Activated CD8-positive, alpha-beta memory T cell treated with anti-CD3 and anti-CD28 coated beads, Interleukin-2, amount 50 U/mL, for 48 hours (primary cell): ENCODE measurements at places on chromosomes 5 and 9.

DNA sequence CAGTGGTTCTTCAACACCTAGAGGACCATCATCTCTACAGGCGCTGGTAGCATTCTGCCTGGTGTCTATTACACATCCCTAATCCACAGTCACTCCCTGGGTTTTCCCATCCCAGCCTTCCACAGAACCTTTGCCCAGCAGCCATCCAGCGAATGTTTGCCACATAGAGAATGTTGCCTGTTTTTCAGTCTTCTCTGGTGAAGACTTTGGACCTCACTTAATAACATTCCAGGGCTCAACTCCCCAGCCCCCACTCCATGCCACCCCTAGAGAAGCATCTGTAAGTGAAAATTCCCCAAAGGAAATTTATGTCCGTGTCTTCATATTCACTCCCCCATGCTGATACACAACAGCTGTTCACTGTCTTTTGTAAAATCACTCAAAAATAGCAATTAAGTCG, 249.6 kb downstream of the AOPEP start:
- DNase-seq = no peak

GRCh38 chr5:38529955-38530646, 26.3 kb downstream of the LIFR start:
- no peak for DNase-seq

- no peak for DNase-seq
Observed at GRCh38 chr9:136950656-136951276, 1.3 kb upstream of the LCN12 start.

DNA sequence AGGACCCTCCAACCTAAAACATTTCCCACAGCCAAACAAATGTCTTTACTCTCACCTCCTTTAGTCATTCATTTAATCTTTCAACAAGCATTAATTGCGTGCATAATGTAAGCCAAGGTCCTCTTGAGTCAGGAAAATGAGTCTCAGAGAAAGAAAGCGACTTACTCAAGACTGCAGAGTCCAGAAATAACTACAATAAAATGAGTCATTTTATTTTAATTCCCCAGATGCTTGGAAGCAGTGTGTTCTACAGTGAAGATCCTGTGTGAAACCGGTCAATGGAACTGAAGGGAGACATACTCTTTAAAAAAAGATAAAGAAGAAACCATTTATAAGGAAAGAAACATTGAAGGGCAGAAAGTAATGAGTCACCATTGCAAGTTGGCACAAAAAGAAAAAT, 513.7 kb downstream of the CDK5RAP2 start:
- no peak for DNase-seq

DNA sequence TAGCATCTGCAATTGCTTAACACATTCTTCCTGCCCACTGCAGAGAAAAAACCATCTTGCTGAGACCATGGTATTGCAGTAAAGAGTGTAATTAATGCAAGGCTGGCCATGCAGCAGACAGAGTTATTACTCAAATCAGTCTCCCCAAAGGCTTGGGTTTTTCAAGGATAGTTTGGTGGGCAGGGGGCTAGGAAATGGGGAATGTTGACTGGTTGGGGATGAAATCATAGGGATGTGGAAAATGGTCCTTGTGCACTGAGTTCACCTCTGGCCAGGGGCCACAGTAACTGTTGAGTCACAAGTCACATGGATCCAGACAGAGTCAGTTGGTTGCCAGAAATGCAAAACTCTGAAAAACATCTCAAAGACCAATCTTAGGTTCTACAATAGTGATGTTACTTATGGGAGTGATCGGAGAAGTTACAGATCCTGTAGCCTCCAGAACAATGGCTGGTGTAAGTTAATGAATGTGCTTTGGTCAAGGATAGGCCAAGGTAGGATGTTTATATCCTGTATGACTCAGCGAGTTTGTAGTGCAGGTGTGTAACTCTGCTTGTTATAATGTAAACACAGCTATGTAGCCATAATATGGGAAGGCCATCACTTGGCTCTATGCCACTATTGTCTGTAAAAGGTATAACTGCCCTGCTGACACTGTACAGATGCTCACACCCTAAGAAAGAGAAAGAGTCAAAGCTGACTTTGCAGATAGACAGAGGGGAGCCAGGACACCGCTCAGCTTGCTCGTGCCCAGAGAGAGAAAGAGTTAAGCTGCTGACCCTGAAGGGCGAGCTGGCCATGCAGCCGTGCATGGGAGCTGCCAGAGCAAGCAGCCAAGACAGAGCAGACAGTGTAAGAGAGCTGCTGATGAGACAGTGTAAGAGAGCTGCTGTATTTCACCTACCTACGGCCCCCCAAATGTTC, 27.2 kb downstream of the C9orf152 start:
- DNase-seq = no peak

GRCh38 chr9:2138646-2139045, 123.5 kb downstream of the SMARCA2 start:
- DNase-seq = no peak

DNA sequence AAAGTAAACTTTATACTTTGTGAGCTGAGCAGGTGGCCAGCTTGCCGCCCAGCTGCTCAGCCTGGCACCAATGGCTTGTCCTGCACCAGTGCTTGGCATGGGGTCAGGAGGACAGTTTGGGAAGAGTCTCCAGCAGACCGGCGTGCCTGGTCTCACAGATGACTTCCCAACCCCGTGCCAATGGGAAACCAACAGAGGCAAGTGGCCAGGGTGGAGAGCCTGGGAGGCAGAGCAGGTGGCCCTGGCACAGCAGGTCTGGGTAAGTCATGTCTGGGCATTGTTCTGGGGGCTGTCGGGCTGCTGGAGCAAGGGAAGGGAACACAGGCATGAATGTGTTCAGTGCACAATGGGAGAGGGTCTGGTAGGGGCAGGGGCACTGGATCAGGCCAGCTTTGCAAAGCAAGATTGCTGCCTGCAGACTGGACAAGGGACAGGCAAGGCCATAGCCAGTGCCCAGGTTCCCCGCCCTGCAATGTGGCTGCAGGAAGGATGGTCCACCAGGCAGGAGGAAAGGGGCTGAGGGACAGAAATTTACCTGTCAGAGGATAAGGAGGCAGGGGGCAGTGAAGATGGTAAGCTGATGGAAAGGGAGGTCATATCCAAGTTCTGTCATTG, 76.2 kb upstream of the ALDH1B1 start:
- DNase-seq = no peak

GRCh38 chr5:139698490-139699146, 50.5 kb downstream of the CXXC5 start:
- DNase-seq = no peak
